ENCODE measurements at places on chromosomes 12 and 14.
A peak's percentile ranks its signal among the peaks of the same experiment; 100 is the strongest.

- peak; percentile 44 for DNase-seq
These were observed 1.3 kb downstream of the AHSA1 start for GRCh38 chr14:77459072-77459723.

- no peak for DNase-seq
These were observed 47.1 kb downstream of the EML1 start for GRCh38 chr14:99840265-99840664.

DNA sequence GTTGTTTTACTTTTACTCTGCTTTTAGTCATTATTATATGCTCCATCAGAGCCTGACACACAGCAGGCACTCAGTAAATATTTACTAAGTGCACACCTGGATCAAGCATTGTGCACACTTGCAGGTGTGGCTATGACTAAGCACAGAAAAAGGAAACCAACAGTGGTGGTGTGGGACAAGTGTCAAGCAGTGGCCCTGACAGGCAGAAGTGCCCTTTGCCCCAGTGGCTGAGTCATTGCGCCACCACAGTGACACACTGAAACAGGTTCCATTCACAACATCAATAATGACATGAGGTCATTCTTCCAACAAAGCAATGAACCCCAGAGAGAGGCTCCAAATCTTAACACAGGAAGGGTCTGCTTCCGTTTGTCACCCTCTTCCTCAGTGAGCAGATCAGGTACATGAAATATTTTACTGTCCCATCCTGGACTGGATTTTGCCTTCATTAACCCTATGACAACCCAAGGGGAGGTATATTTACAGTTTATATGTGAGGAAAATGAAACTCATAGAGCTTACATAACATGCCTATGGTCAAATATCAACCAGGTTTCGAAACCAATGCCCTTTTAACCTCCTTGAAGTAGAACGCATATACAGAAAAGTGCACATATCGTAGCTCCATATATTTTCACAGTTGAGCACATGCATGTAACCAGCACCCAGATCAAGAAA is 82.6 kb upstream of the GTF2A1 start:
- no peak for DNase-seq

GRCh38 chr14:74942608-74943007 is 12.8 kb downstream of the PGF start:
- no peak for DNase-seq

- DNase-seq, result no peak
These were observed 55.8 kb downstream of the RAD51B start for GRCh38 chr14:67875175-67876006.

DNA sequence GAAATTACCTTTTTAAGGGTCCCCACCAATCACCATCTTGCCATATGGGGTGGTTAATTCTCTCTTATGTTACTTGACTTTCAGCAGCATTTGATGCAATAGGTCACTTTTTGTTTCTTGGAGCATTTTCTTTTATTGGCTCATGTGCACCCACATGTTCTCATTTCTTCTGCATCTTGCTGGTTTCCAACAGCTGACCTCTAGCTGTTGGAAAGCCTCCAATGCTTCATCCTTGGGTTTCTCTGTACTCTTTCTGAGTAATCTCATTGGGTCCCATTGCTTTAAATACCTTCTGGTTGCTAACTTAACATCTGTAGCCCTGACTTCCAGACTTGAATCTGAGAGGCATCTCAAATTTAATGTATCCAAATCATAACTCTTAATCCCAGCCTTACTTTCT is 116.8 kb downstream of the CRADD start:
- no peak for DNase-seq

DNA sequence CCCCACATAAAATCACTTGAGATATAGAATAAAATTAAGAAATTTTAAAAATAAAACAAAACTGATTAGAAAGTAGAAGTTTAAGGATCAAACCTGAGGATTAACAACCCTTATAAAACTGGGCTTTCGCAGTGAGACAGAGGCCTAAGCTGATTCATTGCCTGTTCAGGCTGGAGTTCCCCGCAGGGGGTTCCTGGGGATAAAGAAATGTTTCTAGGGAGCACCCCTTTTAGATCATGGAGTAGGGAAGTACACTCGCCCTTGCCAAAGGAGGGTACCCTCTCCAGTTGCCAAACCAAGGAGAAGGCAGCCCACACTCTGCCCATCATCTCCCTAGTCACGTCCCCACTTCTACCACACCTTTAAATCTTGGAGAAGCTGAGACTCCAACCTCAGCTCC is 6.8 kb downstream of the GLIPR1 start:
- no peak for DNase-seq

DNA sequence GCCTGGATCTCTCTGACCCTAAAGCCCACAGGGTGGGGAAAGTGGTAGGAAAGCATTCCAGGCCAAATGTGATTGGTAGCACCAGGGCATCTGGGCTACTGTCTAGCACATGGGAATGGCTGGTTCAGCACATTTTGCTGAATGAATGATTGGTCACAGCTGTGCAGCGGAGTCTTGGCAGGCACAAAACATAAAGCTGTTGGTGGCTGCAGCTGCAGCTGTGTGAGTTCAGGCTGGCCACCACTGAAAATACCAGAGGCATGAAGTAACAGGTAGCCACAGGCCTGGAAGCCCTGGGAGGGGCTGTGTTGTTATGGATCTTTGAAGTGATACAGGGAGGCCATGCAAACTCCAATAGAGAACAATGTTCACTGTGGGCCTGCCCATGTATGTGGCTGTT is 72.7 kb downstream of the MYRFL start:
- no peak for DNase-seq

DNA sequence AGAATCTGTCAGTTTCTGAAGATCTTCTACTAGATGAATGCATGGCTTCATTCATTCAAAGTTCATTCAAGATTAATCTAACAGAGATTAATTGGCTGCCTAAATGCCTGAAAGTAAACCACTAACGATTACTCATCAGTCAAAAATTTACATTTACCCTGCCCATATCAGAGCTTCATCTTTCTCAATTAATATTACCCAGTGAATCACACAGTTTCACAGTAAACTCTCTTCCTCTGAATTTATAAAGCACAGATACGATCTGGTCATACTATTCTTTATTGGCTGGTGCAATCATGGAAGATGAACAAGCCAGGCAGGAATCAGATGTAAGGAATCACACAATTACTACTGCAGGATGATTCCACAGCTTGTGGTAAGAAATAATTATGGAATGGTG is 377.7 kb downstream of the SLC16A7 start:
- no peak for DNase-seq

GRCh38 chr14:26538176-26538575 is 59.7 kb downstream of the NOVA1 start:
- DNase-seq, result no peak

GRCh38 chr14:50407111-50407812 is 10.6 kb upstream of the CDKL1 start:
- DNase-seq, result no peak

DNA sequence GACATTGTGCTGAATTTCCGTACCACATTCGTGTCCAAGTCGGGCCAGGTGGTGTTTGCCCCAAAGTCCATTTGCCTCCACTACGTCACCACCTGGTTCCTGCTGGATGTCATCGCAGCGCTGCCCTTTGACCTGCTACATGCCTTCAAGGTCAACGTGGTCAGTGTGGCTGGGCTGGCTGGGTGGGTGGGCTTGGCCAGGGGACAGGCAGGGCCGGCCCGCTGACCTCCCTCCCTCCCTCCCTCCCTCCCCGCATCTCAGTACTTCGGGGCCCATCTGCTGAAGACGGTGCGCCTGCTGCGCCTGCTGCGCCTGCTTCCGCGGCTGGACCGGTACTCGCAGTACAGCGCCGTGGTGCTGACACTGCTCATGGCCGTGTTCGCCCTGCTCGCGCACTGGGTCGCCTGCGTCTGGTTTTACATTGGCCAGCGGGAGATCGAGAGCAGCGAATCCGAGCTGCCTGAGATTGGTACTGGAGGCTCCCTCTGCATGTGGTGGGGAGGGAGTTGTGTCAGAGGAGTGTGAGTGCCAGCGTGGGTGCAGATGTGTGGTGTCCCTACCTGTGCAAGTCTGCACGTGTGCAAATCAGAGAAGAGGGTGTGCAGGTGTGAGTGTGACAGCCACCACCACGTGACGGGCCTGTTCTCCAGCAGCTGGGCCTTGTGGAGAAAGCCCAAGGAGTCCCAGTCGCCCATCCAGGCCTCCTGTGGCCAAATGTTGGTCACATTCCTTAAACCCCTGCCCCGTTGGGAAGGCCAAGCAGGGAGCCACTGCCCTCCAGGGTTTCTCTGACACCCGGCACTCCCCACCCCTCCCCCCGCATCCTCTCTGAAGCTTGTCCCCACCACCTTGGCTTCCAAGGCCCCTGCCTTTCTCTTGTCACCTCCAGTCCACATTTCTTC is 5.3 kb downstream of the KCNH3 start:
- peak; percentile 49 for DNase-seq

- no peak for DNase-seq
These were observed 22.7 kb upstream of the EIF5 start for GRCh38 chr14:103311171-103311997.

- DNase-seq, result no peak
These were observed 12.5 kb downstream of the EGLN3 start for GRCh38 chr14:33938131-33938949.

GRCh38 chr12:81610955-81611889 is 147.9 kb downstream of the PPFIA2 start:
- DNase-seq, result no peak

DNA sequence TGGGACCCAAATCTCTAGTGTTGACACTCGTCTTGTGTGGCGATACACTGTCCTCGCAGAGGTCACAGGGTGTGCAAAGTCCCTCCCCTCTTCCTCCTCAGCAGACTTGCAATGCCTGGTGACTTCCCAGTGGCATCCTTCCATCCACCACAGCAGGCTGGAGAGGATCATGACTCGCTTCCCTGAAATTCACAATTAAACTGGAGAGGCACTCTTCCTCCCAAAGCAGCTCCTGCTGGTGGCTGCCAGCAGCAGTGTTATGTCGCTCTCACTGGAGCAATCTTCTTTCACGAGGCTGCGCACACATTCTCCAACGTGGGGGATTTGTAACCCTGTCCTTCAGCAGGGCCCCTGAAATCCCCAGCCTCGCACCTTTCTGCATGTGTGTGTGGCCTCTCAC is 145.2 kb upstream of the TMCC3 start:
- DNase-seq, result no peak

DNA sequence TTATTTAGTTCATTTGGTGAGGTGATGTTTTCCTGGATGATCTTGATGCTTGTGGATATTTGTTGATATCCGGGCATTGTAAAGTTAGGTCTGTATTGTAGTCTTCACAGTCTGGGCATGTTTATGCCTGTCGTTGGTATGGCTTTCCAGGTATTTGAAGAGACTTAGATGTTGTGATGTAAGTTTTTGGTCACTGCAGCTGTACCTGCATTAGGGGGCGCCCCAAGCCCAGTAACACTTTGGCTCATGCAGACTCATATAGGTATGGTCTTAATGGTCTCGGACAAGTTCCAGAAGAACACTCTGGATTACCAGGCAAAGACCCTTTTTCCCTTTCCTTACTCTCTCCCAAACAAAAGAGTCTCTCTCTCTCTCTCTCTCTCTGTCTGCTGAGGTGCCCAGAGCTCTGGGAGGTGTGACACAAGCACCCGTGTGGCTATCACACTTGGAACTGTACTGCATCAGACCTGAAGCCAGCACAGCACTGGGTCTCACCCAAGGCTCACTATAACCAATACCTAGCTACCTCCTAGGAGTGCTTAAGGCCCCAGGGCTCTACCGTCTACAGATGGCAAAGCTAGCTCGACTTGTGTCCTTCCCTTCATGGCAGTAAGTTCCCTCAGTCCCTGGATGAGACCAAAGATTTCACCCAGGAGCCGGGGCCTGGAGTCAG is 425.8 kb upstream of the ATXN7L3B start:
- DNase-seq, result no peak

- no peak for DNase-seq
These were observed 314.8 kb upstream of the TBX3 start for GRCh38 chr12:114998750-114999128.

- no peak for DNase-seq
These were observed 545.7 kb upstream of the MIS18BP1 start for GRCh38 chr14:45798659-45799058.

DNA sequence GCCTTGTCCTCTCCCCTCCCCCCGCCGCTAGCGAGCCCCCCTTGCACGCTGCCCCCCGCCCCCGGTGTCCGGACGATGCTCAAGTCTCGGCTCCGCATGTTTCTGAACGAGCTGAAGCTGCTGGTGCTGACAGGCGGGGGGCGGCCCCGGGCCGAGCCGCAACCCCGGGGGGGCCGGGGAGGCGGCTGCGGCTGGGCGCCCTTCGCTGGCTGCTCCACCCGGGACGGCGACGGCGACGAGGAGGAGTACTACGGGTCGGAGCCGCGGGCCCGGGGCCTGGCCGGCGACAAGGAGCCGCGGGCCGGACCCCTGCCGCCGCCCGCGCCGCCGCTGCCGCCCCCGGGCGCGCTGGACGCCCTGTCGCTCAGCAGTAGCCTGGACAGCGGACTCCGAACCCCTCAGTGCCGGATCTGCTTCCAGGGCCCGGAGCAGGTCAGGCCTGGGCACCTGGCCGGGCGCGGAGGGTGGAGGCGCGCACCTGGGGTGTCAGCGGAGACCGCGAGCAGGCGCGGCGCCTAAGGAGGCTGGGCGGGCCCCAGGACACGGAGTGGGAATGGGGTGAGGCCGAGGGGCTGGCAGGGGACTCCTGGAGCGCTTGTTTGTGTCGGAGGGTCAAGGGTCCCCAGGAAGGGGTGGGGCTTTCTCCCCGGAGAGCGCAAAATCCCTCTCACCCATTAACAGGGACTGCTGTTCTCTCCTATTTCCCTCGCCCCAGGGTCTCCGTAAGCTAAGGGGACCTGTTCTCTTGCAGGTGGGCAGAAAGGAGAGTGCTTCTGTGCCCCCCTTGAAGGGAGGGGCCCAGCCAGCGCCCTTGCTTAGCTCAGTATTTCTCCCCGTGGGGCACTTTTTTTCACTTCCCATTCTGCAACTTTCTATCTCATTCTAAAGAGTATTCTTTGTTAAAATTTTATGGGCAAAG is 810 bp downstream of the MARCHF9 start:
- peak; percentile 75 for DNase-seq

- DNase-seq, result no peak
These were observed 41.1 kb downstream of the KICS2 start for GRCh38 chr12:64180951-64181350.

GRCh38 chr12:20513189-20513588 is 144.9 kb downstream of the PDE3A start:
- DNase-seq, result no peak

GRCh38 chr12:92300777-92301176 is 155.1 kb upstream of the BTG1 start:
- no peak for DNase-seq

DNA sequence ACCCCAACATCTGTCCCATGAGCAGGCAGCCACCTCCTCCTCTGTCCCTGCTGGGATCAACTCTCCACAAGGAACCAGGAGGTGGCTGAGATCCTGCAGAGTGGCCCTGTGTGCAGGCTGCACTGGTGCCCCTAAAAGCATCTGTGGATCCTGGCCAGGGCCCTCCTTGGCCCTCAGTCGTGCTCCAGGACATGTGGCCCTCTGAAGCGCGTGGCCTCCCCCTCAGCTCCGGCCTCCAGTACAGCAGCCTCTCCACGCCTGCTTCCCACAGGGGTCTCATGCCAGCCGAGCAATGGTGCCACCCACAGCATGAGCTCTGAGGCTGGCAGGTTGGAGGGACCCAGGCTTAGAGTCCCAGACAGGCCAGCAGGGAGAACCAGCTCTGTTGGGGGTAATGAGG is 77.4 kb upstream of the NOS1 start:
- DNase-seq, result no peak

GRCh38 chr14:60807971-60808370 is 73.4 kb downstream of the MNAT1 start:
- no peak for DNase-seq

GRCh38 chr12:106999446-106999845 is 12.5 kb upstream of the MTERF2 start:
- no peak for DNase-seq
